Fibroblast of upper back skin (primary cell): ENCODE measurements at places on chromosomes 2 and 18.

GRCh38 chr2:85953476-85953875, 64.7 kb upstream of the ST3GAL5 start:
- DNase-seq: peak; percentile 31

DNA sequence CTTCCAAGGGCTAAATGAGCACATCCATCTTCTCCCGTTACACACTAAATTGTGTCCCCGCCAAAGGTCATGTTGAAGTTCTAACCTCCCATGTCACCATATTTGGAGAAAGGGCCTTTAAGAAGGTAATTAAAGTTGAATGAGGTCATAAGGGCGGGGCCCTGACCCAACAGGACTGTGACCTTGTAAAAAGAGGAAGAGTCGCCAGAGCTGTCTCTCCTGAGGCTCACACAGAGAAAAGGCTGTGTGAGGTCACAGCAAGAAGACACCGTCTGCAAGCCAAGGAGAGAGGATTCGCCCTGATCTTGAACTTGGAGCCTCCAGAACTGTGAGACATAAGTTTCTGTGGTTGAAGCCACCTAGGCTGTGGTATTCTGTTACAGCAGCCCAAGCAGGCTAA, 24.1 kb downstream of the TRABD2A start:
- DNase-seq: no peak

- peak; percentile 77 for DNase-seq
Observed at GRCh38 chr2:227862741-227863588, 8.5 kb upstream of the DAW1 start.

DNA sequence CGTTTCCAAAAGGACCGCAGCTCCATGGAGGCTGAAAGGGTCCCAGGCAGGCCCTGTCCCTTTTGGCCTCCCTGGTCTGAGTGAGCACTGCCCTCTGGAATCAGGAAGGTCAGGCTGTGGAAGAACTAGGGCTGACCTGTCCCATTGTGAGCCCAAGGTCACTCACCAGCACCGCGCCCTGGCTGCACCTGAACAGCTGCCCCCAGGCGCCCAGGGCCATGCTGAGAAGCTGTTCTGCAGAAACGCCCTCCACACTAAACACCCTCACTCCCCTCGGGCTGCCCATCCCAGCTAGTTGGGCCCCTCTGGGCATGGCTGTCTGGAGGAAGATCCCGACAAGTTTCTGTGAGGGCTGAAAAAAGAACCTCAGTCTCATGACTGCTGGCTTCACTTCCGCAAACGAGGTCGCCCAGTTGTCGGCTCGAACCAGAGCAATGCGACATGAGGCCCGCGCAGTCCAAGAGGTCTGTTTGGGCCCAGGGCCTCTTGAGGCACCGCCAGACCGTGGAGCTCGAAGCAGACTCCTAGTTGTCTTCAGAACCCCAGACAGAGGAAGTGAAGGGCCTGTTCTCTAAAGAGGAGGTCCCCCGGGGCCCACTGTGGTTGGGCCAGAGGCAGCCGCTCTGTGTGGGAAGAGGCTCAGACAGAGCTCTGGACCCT, 64.4 kb downstream of the INPP5D start:
- no peak for DNase-seq

GRCh38 chr2:10549195-10549594, 101.1 kb upstream of the ODC1 start:
- no peak for DNase-seq

- DNase-seq: no peak
Observed at GRCh38 chr2:216632952-216633615, at the start of gene IGFBP2. TSS of gene IGFBP2 (plus strand) at chr2:216633420. CDS start at chr2:216633524, 104 bp downstream.

GRCh38 chr2:179936141-179936540, 71.0 kb downstream of the CWC22 start:
- DNase-seq: peak; percentile 7

- DNase-seq: peak; percentile 100
Observed at GRCh38 chr2:174835797-174836255, 71.6 kb upstream of the CHRNA1 start.

DNA sequence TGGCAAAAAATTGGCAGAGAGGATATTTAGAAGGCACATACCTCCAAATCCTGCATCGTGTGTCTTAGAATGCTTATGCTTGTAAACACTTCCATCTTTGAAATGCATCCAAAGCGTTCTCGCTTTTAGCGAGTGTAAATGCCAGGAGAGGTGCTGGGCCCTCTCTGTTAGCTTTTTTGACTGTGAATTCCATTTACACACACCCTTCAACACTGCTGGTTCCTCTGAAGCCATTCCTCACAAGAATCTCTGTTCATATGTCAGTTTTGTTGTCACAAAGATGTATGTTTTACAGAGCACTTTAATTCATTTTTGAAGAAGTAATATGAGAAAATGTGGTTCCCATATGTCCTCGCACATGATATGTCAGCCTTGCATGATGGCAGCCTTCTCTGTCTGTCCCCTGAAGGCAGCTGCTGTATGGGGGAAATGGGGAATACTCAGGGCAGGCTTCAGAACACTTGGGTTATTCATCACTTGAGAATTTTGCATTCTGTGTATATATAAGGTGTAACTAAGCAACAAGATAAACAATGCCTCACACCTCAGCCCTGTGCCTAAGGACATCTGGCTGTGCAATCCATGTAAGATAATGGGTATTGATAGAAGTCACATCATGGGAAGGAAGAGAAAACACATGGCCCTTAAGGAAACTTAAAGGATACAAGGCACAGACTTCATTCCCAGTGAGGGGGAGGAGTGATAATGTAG, 52.3 kb downstream of the RAB27B start:
- peak; percentile 56 for DNase-seq

- no peak for DNase-seq
Observed at GRCh38 chr18:12038082-12038638, 55.5 kb upstream of the ANKRD62 start.

- peak; percentile 74 for DNase-seq
Observed at GRCh38 chr2:75276093-75277029, 77.0 kb upstream of the TACR1 start.

DNA sequence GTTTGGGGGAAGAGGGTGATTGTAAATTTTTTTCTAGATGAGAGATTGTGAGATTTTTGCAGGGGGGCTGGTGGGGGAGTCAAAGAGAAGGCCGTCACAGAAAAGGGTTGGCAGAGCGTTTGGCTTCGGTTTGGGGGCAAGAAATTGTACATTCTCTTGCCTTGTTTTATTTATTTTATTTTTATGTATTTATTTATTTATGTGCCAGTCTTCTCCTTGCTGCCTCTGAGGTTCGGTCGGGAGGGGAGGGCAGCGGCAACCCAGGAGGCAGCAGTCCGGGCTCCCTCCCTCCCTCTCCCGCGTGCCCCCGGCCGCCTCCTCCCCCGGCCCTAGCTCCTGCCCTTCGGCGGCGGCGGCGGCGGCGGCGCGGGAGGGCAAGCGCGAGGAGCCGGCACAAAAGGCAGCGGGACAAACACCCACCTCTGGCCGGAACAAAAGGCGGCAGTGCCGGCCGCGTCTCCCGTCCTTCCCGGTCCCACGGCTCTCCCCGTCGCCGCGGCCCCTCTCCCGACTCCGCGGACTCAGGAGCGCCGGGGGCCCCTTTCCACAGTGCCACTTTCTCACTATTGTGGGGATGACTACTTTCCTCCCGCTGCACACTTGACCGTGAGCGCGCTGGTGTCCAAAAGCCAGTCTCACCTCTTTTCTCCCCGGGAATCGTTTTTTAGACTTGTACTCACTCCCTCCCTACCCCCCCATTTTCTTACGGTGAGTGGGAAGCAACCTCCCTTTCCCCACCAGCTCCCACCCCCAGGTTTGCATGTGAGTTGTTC, 1.2 kb downstream of the BCL11A start:
- DNase-seq: no peak

GRCh38 chr2:44335806-44336538, 25.3 kb downstream of the PREPL start:
- DNase-seq: peak; percentile 21

DNA sequence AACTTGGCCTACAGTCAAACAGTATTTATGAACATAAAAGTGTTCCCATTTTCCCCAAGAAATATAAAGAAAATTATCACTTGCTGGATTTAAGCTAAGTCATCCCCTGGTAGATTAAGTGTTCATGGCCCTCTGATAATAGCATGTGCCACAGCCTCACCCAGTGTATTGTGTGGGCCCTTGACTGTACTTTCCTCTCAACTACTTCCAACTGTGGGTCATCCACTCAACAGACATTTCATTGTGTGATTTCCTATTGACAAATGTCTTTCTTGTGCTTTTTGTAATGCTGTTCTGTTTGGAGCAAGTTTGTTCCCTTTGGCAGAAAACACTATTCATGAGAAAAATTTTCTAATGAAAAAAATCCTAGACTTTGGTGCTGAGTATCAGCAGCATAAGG, 48.4 kb upstream of the TMEM17 start:
- no peak for DNase-seq

GRCh38 chr2:105959357-105959756, 214.6 kb downstream of the NCK2 start:
- DNase-seq: no peak

DNA sequence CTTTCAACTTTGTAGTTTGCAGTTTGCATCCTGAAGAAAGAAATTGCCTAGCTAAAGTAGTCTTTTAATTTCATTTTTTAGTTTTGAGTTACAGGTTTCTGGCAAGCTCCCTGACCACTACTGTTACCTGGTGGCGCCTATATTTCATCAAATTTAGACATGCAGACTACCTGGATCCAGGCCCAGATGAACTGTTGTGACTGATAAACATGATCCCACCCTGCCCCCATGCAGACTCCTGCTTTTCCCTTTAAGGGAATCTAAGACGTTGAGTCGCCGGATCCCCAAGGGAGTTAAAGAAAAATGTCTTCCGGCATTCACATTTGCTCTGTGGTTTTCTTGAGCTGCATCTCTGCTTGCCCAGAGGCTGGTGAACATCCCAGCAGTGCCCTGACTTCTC, 22.2 kb downstream of the METAP1D start:
- DNase-seq: peak; percentile 89

DNA sequence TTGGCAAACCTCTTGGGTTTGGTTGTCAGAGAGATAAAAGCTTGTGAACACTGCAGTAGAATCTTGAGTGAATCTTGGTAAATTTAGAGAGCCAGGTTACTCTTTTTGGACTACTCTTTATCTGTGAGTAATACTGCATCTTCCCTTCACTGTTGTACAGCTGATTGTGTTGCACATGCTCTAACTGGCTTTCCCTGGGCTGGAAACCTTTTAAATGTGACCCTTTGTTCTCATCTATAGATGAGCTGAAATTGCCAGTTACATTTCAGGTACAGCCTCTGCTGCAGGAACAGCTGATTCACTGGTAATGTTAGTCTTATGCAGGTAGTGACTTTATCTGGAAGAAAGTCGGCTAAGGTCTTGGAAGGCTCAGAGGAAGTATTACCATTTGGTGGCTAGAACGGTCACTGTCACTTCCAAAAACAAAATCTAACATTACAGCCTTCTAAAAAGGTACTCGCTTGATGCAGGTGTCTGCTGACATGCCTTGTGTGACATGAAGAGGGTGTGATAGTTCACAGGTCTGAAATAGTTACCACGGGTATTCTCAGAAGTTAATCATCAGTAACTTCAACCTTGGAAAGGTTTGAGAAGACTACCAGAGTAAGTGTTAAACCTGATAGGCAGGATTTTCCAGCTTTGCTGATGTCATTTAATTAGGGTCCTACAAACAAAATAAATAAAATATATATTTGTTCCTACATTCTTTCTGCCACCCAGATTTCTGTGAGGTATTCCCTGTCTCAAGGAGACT, 851.1 kb downstream of the SLC4A3 start:
- DNase-seq: no peak

DNA sequence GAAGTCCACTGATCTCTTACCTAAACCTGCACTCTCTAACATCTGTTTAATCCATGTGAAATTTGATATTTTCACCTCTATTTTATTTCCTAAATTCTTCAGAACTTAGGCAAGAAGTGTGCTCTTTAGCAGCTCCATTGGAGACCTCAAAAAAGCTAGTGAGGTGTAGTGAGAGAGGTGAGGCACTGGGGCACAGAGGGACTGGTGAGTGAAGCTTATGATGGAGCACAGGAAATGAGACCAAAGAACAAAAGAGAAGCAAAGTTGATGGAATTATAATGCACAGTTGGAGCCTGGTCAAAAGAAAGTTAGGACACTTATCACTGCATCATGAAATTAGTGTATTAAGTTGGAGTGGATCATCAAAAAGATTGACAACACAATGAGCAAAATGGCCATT, 1050.7 kb upstream of the NRXN1 start:
- DNase-seq: no peak

- no peak for DNase-seq
Observed at GRCh38 chr2:70143314-70144150, 47.3 kb downstream of the C2orf42 start.

DNA sequence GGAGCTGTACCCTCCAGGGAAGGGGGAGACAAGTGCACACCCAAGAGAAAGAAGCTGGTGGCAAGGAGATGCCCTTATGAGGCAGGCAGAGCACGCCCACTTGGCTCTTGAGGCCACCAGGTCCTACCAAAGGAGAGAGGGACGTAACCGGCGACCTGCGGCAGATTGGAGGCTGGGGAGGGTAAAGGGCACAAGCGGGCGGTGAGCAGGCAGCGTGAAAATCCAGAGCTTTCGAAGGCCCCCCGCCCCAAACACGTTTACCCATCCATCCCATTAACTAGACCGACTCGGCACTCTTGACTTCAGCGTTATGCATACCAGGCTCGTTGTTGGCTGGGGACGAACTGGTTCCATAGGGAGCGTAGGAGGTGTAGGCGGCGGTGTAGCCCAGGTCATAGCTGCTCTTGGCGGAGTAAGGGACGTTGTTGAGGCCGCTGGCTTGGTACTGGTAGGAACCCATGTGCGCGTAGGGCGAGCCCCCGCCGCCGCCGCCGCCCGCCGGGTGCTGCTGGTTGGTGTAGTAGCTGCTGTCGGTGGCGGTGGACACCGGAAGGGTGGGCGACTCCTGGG, 794 bp downstream of the DLX2 start:
- DNase-seq: no peak

GRCh38 chr2:96506907-96507240, 1.7 kb upstream of the NEURL3 start:
- no peak for DNase-seq

- peak; percentile 86 for DNase-seq
Observed at GRCh38 chr2:159140070-159140769, 146.3 kb downstream of the WDSUB1 start.

DNA sequence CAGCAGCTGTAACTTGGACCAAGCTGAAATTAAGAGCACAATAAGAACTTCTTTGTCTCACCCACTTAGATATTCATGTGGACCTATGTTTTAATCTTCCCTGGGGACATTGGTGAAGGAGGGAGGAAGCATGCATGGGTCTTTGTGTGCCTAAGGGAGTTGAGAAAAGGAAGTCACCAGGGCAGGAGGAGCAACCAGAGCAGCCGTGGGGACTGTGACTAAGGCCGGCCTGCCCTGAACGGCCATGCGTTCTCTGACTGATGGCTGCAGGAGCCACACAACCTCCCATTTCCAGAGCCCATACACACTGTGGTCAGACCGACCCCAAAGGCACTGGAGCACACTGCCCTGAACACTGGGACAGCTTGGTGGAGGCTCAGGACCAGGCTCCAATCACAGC, 43.7 kb upstream of the SLC35G4 start:
- no peak for DNase-seq
